Activated T-helper 17 cell treated with anti-CD3 and anti-CD28 coated beads, Interleukin-2, amount 50 U/mL, for 72 hours (primary cell): ENCODE measurements at places on chromosomes 5 and 9. TPM values are rescaled to one million over a fixed set of nuclear protein-coding genes. Genes with fewer than 3 reads are reported as not detected.
A peak's percentile ranks its signal among the peaks of the same experiment; 100 is the strongest.

DNA sequence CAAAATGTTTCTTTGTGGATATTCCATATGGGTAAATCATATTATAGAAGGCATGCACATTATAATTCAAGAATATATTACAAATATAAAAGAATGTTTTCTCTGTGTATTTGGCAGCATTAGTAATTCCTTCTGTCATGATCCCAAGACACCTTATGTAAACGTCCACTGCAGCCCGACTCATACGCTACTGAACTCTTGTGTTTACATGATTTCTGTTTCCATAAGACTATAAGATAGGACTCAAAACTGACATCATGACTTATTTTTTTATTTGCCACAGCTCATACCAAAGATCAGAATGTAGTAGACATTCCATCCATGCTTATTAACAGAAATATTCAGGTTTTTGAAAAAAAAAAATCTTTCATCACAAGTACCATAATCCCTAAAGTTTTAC lies 234.1 kb downstream of the AP3B1 start:
- ATAC-seq: no peak

DNA sequence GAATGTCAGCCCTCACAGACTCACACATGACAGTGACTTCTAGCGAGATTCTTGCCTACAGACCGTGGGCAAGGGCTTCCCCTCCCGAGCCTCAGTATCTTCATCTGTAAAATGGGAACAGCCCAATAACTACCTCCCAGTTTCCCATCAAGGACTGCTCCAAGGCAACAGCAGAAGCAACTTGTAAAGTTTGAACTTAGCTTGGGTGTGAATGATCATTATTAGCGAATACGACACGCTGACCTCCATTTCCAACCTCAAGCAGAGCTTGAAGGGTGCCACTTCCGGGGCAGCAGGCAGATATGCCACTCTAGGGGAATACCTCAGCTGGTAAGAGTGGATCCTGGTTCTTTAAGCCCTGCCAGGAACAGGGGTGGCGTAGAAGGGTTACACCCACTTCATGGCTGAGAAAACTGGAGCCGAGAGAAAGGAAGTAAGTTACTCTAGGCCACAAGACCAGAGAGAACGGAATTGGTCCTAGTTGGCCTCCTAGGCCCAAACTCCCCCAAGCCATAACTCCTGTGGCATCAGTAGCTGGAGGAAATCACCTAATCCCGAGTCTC lies 2.0 kb downstream of the RNF44 start:
- ATAC-seq: peak; percentile 23

- no peak for ATAC-seq
These were observed 783.3 kb upstream of the CDH9 start for GRCh38 chr5:27821681-27822080.

GRCh38 chr5:149750596-149750995 lies 20.5 kb downstream of the PPARGC1B start:
- ATAC-seq: no peak

- ATAC-seq: no peak
These were observed 94.2 kb downstream of the BARX1 start for GRCh38 chr9:93860694-93861658.

DNA sequence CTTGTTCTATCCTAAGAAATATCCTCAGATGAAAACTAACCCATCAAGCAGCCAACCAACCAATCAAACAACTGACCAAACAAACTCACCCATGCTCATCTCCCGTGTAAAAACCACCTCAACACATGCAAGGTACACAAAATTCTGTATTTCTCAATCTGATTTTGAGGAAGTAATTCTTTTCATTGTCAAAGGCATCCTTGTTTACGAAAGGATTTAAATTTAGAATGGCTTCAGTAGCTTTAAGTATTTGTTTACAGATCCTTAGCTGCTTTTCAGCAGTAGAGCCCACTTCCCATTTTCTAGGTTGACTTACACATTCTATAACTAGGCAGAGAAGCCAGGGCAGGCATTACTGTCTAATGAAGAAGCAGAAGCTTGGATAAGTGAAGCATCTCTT lies 78.6 kb downstream of the NTRK2 start:
- no peak for ATAC-seq

Gene KCNIP1
- total RNA-seq: not detected
